ENCODE measurements at places on chromosomes 3 and 15. TPM values are rescaled to one million over a fixed set of nuclear protein-coding genes. Genes with fewer than 3 reads are reported as not detected.

SNRPN gene
- 50.3 TPM for total RNA-seq

TLR9 gene
- total RNA-seq: not detected

ARL6 gene
- 2.0 TPM for total RNA-seq

SLC22A13 gene
- total RNA-seq: 1.7 TPM

SMAD6 gene
- total RNA-seq: 11.0 TPM

POLQ gene
- 11.6 TPM for total RNA-seq

SLC24A5 gene
- total RNA-seq: not detected

DUOXA2 gene
- total RNA-seq: not detected

GPR62 gene
- not detected for total RNA-seq

MYEF2 gene
- total RNA-seq: 5.1 TPM

SLC38A3 gene
- total RNA-seq: not detected

ENTPD3 gene
- 0.53 TPM for total RNA-seq

COL8A1 gene
- 2.3 TPM for total RNA-seq

SCN5A gene
- 0.13 TPM for total RNA-seq

SLC28A2 gene
- 75.1 TPM for total RNA-seq

BDH1 gene
- total RNA-seq: 269 TPM

GOLGA8G gene
- not detected for total RNA-seq

ETFA gene
- 175 TPM for total RNA-seq

SNTN gene
- not detected for total RNA-seq
